ENCODE measurements at places on chromosomes 11 and 22. TPM values are rescaled to one million over a fixed set of nuclear protein-coding genes. Genes with fewer than 3 reads are reported as not detected.

Gene DDX25
- not detected for total RNA-seq

Gene SULT4A1
- 0.50 TPM for total RNA-seq

Gene MRGPRF
- total RNA-seq = 0.69 TPM

Gene SCUBE1
- not detected for total RNA-seq

Gene RIC3
- total RNA-seq = 1.1 TPM

Gene FAT3
- 0.41 TPM for total RNA-seq

Gene DDI1
- not detected for total RNA-seq

DNA sequence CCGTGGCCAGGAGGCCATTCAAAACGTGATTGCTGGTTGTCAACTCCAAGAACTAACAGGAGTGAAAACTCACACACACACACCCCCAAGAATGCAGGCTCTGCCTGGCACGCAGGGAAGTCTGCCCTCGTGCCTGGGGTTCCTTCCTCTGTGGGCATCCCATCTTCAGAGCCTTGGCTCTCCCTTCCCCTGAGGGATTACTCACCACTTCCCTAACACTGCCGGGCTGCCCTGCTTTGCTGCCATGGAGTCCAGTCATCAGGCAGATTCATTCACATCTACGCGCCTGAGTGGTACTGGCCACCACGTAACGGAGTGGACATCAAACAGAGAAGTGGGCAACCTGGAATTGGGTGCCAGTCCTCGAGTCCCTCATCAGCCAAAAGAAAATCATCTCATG lies 120.7 kb upstream of the TMEM45B start:
- peak; percentile 26 for DNase-seq

GRCh38 chr11:118434553-118435289 lies 1.6 kb upstream of the KMT2A start:
- DNase-seq = no peak

DNA sequence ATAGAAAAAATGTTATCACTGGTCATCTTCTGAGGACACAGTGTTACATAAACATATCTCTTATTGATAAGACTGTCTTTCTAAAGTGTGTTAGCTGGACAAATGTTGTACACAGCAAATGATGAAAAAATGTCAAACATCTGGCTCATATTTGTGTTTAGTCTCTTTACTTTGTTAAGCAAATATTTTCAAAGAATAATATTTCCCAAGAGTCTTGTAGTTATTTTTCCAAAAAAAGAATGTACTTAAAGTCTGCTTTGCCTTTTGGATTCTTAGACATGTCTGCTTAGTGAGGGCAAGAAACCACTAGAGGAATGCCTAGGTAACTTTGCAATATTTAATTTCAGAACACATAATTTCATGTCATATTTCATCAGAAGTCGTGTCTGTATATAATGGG lies 23.9 kb upstream of the CCDC179 start:
- no peak for DNase-seq

DNA sequence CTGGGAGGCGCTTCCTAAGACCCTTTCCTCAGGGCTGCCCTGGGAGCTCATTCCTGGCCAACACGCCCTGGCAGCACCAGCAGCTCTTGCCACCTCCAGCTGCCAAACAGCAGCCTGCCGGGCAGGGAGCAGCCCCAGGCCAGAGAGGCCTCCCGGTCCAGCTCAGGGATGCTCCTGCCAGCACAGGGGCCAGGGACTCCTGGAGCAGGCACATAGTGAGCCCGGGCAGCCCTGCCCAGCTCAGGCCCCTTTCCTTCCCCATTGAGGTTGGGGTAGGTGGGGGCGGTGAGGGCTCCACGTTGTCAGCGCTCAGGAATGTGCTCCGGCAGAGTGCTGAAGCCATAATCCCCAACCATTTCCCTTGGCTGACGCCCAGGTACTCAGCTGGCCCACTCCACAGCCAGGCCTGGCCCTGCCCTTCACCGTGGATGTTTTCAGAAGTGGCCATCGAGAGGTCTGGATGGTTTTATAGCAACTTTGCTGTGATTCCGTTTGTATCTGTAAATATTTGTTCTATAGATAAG lies 7.6 kb downstream of the SLC39A13 start:
- DNase-seq = peak; percentile 97

GRCh38 chr11:74593463-74593862 lies 1.1 kb downstream of the POLD3 start:
- no peak for DNase-seq

DNA sequence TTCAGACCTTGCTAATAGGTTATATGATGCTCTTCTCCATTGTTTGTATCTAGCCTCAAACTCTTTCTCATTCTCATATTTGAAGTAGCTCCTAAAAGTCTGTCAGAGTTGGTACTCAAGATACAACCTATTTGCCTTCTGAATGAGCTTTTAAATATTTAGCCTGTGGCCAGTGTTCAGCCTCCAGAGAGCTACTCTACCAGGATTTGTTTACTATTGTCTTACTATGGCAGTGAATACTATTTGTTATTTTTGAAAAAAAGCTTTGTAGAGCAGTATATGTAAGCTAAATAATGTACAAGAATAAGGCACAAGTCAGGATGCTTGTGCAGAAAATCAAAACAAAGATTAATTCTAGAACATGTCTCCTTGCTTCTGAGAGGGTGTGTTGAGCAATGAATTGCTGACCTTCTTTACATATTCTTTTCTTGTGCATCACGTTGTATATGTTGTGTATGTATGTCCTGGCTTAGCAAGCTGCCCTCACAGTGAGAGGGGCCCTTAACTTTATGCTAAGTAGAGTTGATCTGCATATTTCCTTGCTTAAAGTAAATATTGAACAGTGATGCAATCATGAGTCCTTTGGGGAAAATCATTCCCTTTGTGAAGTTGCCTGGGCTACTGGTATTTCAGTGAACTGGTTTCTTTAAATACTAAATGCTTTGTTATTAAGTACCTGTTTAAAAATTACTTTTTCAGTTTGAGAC lies 438.0 kb downstream of the LUZP2 start:
- no peak for DNase-seq

DNA sequence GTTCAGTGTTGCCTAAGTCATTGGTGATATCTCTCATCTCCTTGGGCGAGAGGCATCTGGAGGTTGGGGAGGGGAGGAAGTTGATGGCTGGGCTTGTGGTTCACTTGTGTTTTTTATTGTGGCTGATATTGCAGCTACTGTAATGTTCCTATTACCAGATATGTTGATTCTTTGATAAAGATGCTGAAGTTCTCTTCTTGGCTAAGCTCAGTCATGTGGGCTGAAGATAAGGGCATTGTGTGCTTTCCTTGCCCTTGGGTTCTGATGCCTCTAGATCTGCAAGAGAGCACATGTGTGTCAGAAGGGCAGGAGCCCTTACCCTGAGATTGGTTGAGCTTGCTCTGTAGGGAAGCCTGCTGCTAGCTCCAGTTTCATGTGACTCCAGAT lies 12.0 kb downstream of the STX3 start:
- no peak for DNase-seq

GRCh38 chr11:130674686-130675308 lies 226.4 kb downstream of the ADAMTS15 start:
- no peak for DNase-seq

DNA sequence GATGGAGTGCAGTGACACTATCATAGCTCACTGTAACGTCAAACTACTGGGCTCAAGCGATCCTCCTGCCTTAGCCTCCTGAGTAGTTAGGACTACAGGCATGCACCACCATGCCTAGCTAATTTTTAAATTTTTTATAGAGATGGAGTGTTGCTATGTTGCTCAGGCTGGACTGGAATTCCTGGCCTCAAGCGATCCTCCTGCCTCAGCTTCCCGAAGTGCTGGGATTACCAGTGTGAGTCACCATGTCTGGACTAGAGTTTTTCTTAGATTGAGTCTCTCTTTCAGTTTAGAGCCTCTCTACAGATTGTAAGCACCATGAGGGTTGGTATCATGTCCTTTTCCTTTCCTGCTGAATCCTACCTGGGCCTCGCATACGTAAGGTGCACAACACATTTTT lies 57.3 kb upstream of the ALKBH3 start:
- DNase-seq = no peak

GRCh38 chr11:44157019-44157418 lies 61.5 kb downstream of the EXT2 start:
- no peak for DNase-seq

- no peak for DNase-seq
These were observed 394.4 kb downstream of the OPCML start for GRCh38 chr11:133137939-133138338.

- DNase-seq = no peak
These were observed 12.0 kb downstream of the TMEM86A start for GRCh38 chr11:18710545-18710944.

DNA sequence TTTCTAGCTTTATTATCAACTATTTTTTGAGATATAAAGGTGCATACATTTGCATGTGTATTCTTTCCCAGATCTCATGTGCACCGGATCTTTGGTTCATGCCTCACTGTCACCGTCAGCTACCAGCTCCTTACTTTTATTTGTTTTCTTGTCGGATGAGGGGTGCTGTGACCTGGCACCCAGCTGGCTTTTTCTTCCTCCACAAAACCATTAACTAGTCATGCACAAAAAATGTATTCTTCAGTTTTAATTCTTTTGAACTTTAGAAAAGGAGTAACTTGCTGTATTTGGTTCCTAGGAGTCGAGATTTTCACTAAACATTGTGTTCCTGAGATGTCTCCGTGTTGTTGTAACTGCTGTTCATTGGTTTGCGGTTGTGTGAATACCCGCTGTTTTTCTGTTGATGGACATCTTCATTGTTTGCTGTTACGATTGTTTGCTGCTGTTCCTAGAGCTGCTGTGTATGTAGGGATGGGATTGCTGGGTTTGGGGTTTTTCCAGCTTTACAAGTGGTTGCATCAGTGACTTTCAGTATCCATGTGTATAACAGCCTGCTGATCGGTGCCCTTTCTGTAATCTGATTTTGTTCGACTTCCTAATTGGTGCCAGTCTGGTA lies 39.4 kb downstream of the MOV10L1 start:
- DNase-seq = peak; percentile 38

GRCh38 chr11:128895526-128895925 lies 4.4 kb downstream of the KCNJ5 start:
- no peak for DNase-seq

DNA sequence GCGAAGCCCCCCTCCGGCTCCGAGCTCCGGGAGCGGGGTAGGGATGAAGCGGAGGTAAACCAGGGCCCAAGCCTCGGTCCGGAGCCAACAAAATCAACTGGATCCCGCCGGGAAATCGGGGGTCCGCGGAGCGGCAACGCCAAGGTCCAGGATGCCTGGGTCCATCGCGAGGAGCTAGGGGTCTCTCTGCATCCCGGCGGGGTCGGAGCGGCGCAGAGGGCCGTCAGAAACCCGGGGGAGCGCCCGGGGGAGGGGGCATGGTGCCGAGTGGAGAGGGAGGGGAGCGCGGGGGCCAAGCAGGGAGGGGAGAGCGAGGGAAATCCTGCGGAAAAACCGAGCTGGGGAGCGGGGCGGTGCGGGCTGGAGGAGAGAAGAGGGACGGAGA lies 51.8 kb downstream of the SLC22A12 start:
- no peak for DNase-seq

DNA sequence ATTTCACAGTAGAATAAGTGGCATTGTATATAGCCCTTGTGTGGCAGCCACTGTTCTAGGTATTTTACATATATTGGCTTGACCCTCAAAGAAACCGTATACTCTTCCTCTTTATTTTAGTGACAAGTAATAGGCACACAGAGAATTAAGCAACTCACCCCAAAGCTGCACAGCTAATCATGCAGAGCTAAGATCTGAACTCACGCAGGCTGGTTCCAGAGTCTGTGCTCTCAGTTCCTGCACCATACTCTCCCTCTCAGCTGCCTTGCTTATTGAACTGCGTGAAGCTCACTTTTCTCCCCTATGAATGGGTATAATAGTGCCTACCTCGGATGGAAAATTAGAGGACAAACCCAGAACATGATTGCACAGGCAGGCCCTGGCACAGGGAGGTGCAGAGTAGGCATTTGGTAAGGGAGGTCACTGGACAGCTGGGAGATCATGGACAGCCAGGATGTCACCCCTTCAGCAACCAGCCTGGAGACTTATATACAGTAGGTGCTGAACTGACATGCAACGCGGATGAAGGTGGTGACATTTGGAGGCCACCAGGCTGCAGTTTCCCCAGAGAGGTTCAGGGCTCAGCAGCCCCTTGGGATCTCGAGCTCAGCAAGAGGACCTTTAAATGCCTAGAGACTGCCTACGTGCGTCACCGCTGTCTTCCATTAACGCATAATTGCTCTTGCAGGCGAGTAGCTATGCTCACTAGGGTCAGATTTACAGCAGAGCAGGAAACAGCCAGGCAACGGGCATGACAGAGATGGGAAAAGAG lies 78.4 kb upstream of the TP53I11 start:
- no peak for DNase-seq

GRCh38 chr11:28417601-28418323 lies 309.6 kb downstream of the METTL15 start:
- no peak for DNase-seq

- no peak for DNase-seq
These were observed 10.8 kb downstream of the CRYBA4 start for GRCh38 chr22:26632422-26633155.

DNA sequence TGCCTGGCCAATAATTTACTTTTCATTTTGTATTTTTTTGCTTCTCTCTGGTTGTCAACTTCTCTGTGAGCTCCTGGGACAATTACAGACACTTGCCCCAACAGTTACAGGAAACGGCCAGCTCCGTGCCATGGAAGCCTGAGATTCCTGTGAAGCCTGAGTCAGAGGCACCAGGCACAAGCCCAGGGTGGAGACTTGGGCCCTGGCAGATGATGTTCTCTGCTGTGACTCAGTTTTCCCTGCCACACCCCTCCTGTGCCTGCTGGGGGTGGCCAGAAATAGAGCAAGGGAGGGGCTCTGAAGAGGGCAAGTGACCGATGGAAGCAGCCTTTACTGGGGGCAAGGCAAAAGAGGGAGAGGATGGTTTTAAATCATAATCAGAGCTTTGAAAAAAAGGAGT lies 4.9 kb downstream of the ATP5MGL start:
- DNase-seq = peak; percentile 90

GRCh38 chr11:120959189-120959588 lies 64.7 kb upstream of the TBCEL start:
- DNase-seq = no peak

DNA sequence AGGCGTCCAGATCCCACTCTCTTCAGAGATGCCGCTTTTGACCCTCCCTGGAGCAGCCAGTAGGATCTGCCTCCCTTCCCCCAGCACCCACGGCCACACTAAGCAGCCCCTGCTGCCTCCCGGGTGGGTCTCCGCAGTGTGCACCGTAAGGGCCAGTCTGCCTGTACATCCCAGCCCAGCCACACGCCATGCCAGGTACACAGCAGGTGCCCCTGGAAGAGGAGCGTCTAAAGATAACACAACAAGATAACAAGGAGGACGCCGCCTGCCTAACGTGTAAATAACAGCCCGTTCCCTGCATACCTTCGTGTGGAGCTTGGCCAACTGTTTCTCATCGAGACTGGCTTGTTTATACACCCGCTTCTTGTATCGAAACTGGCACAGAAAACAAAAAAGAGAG lies 139.4 kb downstream of the SHANK2 start:
- DNase-seq = no peak

DNA sequence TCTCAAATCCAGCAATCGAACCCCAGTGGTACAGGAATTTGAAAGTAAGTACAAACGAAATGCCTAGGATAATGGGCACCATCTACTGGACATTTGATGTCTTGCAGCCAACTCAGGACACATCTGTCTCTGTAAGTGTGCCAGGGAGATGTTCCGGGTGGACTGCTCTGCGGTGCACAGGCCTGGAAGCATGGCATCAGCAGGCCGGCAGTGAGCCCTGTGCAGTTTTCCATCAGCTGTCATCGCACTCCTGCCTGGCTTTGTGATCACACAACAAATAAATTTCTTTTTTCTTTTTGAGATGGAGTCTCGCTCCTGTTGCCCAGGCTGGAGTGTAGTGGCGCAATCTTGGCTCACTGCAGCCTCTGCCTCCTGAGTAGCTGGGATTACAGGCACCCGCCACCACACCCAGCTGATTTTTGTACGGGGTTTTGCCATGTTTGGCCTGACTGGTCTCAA lies 71.0 kb downstream of the JAM3 start:
- DNase-seq = peak; percentile 53

- DNase-seq = no peak
These were observed 23.1 kb downstream of the RGL4 start for GRCh38 chr22:23713696-23714595.
